Right lobe of liver (tissue), 6 donors: ENCODE measurements at places on chromosomes 5 and 9.

- no peak for DNase-seq
These were observed 547.2 kb upstream of the ACO1 start for GRCh38 chr9:31837211-31837610.

- DNase-seq = no peak
These were observed 26.3 kb downstream of the SPZ1 start for GRCh38 chr5:80346055-80346454.

DNA sequence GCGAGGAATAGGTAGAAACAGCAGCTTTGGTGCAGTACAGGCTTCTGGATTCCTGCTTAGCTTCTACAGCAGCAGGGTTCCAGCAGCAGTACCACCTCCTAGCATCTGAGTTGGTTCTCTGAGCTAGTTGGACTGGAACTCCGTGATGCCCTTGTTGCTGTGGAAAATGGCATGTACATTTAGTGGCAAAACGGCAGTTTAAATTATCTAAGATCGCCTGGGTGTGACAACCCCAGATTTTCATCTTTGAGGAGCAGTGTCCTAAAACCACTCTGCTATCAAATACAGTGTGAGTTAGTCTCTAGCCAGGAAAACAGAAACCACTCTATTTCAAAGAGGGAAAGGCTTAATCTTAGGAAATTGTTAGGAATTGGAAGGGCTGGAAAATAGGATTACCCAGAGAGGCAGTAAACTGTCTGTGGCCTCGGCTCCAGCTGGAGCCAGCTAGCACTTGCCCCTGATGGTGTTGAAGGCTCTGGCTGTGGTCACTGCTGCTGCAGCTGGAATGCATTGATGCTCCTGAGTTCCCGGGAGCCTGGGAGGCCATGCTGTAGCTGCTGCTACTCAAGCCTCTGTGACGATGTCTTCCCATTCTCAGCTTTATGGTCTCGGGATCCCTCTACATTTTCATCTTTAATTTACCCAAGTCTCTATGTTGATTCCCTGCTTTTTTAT is 29.4 kb downstream of the RAD23B start:
- DNase-seq = no peak

GRCh38 chr5:123273984-123274383 is 149.2 kb downstream of the CEP120 start:
- DNase-seq = no peak
